ENCODE measurements at places on chromosomes 2 and 18.
A peak's percentile ranks its signal among the peaks of the same experiment; 100 is the strongest.

- no peak for DNase-seq
These were observed 35.8 kb downstream of the FAM178B start for GRCh38 chr2:96950381-96951124.

DNA sequence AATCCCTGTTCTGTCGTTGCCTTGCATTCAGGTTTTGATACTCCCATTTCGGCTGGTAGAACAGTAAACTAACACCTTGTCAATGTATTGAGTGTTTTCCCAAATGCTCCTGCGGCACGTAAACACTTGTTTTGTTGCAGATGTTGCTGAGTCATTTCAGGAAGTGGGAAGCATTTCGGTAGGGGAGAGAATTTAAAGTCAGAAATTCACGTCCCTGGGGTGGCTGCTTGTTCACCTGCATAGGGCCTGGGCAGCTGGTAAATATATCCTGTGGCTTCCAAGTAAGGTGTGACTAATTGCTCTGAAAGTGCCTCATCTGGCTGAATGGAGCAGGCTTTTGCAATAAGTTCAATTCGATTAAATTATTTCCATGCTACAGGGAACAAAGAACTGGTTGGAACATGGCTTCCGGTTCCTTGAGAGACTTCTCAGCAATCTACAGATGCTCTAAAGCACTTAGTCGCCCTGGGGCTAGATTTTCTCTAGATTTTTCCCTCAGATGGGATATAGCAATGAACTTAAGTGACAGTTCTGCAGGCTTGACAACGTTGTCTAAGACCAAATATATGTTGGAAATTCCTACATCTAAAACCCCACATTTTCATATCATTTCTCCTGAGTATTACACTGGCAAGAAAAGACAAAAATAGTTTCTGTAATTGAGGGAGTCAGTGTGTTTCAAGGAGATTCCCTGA, 5.2 kb downstream of the GALR1 start:
- DNase-seq = no peak

DNA sequence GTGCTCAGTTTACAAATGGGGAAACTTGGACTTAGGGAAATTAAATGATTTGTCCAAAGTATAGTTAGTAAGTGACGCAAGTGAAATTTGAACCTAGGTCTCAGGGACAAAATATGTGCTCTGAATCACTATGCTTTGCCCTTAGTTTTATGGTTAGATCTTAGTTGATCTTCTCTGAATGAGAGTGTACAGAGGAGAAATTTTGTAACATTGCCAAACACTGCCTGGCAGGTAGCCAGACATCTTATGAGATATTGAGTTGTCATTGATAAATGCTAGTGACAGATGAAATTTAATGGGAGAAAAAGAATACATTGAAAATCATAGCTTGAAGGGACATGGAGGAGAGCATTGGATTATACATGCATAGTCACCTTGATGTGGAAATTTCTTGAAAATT, 91.4 kb downstream of the GALNT1 start:
- DNase-seq = peak; percentile 18

DNA sequence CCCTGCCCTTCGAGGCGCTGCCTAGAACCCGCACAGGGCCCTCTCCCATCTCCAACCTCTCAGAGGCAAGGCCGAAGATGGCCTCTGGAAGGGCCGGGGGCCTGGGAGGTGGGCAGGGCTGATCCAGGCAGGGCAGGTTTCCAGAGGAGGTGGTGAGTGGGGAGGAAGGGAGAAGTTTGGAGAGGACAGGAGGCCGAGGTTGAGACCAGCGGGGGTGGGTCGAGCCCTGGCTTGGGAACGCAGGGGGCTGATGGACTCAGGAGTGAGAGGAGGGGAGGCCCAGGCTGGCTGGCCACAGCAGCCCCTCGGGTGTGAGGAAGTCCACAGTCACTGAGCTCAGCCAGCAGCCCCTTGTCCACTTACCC, 10.5 kb downstream of the CAPN10 start:
- no peak for DNase-seq

GRCh38 chr2:223227338-223227737, 175.3 kb downstream of the KCNE4 start:
- no peak for DNase-seq

DNA sequence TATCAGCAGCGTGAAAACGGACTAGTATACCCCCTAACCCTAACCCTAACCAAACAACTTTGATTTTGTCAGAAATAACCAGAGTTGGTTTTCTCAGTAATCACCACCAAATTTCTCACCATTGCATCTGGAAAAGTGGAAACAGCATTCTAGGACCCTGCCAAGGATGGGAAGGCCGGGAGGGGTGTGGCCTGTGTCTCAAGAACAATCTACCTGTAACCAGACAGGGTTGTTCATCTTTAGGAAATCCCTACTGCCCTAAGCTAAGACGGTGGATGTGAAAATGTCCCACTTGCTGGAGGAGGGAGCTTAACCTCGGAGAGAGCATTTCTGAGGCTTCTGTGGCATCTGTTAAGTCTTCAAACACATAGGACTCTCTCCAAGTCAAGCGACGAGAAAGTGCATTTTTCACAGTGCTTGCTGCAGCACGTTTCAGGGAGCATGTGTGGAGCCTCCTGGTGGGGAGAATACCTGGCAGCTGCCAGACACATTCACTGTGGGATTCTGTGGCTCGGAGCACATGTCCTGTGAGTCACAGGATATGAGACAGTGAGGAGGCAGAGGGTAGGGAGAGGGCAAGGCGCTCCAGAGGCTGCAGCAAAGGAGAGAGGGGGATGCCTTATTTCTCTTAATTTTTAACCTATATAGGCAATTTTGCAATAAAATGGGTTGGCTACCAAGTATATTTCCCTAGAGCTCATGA, 207.5 kb downstream of the SPP2 start:
- DNase-seq = peak; percentile 98

DNA sequence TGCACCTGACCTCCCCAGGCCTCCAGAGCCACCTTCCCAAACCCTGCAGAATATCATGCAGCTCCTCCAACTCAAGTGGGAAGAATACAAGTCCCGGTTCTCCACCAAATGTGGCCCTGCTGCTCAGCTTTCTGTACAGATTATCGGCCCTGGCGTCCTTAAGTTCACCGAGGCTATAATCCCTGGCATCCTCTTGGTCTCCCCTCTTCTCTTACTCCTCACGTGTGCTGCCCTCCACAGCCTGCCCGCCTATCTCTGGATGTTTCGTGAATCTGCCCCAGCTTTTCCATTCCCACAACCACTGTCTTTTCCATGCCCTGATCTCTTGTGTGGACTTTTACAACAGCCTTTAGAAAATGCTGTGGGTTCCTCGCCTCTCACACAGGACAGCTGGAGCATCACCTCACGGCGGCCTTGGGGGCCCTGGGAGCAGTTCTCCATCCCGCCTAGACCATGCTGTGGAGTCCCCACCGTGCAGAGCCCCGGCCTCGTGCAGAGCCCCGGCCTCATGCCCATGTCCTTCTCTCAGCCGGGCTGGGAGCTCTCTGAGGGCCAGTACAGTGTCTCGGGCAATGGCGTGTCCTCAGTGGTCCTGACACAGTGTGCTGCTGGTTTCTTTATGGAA, 170.3 kb upstream of the PXDN start:
- DNase-seq = no peak

DNA sequence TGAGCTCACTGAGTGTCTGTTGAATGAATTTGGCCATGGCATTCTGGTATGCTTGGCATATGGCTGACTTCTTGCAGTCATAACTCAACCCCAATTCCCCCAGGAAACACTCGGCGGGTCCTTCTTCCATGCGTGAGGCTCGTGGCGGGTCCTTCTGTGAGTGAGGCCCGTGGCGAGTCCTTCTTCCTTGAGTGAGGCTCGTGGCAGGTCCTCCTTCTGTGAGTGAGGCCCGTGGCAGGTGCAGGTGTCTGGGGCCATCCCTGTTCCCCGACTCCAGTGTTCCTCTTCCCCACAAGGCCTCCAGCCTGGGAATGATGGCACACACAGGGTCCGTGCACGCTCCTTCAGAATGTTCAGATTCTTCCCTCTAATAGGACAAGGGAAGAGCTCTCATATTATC, 169.0 kb downstream of the EIPR1 start:
- no peak for DNase-seq

DNA sequence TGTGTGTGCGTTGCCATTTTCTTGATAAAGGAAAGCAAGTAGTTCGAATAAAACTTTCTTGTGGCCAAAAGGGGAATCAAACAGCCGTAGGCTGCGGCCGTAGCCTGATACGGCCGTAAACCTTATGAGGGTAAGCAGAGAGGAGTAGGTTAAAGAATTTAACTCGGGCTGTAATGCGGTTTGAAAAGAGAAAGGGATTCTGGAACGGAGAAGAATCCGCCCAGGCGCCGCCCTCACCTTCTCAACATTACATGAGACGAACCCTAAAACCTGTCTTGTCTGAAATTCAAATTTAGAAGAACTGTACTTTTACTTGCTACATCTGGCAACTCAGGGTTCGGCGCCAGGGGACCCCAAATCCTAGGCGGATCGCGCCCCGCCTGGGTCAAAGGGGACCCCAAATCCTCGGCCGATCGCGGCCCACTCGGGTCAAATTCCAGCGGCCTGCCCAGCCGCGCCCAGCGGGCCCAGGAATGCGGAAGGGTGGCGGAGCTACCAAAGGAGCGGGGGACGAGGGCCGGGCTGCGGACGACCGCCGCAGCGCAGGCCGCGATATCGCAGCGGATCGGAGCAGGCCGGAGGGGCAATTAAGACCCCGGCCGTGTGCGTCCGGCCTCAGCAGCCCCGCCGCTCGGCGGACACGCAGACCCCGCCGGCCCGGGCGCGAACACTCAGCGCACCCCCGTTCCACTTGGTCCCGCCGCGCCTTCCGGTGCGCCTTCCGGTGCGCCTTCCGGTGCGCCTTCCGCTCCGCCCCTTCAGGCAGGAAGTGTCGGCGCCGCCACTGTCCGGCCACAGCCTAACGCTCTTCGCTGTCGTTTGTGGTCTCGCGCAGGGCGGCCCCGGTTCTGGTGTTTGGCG, at the start of gene MYL12B:
MYL12B (plus strand) TSS at position 761 of the 861 bp plus-strand sequence. CDS start 10,766 bp downstream, outside the sequence.
- peak; percentile 84 for DNase-seq

DNA sequence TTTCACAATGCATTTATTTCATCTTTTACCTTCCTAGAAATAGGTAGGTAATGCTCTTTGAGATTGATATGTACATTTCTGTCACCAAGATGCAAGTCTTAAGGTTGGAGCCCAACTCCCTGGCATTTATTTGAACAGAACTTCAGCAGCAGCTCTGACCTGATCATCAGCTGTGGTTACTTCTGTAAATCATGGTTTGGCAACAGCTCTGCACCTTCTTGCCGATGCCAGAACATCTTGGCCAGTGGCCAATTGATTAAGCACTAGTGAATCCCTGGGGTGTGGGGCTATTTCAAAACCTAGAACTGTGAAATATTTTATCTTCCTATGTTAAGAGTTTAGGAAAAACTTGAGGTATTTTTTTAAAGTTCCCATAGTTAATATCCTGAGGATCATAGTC, 124.8 kb upstream of the NYAP2 start:
- no peak for DNase-seq

DNA sequence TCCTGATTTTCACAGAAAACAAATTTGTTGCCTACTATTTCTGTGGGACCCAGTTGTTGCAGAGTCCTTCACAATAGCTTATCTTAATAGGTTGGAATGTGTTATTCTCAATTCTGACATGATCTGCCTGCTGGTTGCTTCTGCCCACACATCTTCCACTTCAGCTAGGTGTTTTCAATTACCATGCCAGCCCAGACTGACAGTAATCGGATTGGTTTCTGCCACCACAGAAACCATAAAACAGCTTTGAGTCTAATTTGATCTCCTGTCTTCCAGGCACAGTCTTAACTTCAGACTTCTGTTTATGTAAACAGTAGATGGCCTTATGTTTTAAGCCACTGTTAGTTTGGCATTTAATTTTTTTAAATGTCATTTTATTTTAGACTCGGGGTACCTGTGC, 248.2 kb upstream of the RBMS1 start:
- no peak for DNase-seq

DNA sequence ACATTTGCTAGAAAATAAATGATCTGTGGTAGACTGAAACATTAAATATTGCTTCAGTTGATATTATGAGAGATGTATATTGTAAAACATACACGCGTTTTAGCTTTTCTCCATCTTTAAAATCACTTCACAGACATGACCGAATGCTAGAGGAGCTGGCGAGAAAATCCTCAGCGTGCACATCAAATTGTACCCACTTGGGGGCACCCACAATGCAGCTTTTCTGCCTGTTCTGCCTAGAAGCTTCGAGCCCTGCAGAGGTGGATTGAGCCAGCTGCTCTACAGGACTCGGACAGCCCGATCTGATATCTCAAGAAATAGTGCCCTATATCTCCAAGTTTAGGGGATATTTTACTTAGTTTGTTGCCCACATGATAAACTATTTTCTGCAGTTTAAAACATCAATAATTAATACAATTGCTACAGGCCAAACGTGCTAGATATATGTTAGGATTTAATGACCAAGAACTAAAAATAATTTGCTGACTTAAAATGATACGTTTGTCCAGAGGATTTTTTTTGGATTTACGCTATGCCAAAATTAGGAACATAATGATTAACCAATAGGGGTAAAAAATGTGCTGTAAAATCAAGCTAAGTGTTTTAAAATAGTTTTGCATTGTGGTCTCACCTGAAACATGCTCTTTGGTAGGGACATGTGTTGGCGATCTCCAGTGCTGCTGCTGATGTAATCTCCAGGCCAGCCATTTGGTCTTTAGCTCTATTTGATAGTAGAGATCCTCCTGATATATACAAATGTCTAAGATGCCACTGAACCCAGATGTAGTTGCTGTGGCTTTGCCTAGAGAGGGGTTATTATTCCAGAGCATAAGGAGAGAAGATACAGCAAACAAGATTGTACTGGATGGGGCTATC, 22.3 kb upstream of the ATP5MC3 start:
- DNase-seq = peak; percentile 63

- DNase-seq = no peak
These were observed 116.2 kb downstream of the RBMS1 start for GRCh38 chr2:160377204-160377995.

DNA sequence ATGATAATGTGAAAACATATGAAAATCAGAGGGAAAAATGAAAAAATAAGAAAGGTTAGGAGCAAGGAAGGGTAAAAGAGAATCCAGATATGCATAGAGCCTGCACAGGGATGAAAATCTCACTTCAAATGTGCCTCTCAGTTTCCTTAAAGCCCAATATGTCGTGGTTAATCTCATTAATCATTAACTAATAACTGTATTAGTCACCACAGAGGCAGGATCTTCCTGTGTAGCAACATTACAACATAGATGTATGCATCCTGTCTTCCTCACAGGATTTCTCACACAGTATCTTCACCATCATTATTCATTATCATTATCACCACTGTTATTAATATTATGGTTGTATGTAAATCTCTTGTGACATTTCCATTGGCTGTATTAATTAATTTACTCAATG, 361.2 kb upstream of the SOX11 start:
- no peak for DNase-seq

DNA sequence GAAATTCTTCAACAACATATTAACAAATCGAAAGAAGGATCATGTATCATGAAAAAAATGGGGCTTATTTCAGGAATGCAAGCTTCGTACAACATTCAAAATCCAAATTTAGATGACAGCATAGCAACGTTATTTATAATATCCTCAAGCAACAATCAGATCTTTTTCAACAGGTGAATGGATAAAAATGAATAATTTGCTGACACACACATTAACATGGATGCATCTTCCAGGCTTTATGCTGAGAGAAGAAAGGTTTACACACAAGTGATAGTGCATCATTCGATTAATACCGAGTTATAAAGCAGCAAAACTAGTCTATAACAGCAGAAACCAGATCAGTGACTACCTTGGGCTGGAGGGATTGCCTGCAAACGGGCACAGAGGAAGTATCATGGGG, 209.5 kb upstream of the TPO start:
- no peak for DNase-seq

Data from Daoy (cell line).